Right lung (tissue), 10 donors: ENCODE measurements at places on chromosomes 2 and 18.

DNA sequence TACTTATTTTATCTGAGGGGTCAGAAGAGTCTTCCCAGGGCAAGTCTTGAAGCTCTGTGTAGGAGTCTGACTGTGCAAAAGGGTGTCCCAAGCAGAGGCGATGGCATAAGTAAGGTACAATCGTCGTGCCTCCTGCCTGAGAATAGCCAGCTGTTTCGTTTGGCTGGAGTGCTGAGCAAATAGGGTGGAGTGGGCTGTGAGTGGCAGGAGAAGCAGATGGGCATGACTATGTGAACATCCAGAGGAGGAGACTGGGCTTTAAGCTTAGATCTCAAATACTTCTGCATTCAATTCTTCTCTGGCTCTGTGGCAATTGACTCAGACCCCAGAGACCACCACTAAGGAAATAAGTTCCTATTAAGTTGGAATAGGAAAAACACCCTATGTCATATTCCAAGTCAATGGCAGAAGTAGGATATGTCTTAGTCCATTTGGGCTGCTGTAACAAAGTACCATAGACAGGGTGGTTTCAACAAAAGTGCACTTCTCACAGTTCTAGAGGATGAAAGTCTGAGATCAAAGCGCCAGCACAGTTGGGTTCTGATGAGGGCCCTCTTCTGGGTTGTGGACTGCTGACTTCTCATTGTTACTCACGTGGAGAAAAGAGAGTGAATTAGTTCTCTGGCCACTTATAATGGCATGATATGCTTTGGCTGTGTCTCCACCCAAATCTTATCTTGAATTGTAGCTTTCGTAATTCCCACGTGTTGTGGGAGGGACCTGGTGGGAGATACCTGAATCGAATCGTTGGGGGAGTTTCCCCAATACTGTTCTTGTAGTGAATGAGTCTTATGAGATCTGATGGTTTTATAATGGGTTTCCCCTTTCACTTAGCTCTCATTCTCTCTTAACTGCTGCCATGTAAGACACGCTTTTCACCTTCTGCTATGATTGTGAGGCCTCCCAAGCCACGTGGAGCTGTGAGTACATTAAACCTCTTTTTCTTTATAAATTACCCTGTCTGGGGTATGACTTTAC is 120.2 kb downstream of the LPIN1 start:
- DNase-seq = no peak

- DNase-seq = no peak
Observed at GRCh38 chr2:192126426-192126825, 68.3 kb downstream of the TMEFF2 start.

DNA sequence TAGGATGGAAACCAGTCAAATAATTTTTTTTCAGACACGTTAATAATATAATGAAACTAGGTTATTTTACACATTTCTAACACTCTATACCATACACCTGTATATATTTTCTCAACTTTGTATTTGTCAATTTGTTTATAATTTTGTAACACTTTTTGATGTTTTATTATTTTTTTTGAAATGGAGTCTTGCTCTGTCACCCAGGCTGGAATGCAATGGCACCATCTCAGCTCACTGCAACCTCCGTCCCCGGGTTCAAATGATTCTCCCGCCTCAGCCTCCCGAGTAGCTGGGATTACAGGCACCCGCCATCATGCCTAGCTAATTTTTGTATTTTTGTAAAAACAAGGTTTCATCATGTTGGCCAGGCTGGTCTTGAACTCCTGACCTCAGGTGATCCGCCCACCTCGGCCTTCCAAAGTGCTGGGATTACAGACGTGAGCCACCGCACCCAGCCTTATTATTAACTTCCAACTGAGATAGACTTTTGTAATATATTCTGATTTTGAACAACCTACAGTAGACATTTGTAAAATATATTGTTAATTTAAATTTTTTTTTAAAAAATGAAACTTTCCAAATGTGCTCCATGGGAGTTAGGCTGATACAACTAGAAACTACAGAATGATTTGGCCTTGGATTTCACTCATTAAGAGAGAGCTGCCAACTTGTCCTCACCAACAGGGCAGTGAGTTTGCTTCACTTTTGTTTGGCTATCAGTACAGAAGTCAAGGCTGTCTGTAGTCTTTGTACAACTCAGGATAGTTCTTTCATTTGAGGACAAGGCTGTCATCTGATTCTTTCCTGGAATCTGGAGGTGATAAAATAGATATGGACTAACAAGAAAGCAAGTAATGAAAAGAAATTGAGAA is 33.9 kb upstream of the COBLL1 start:
- no peak for DNase-seq

DNA sequence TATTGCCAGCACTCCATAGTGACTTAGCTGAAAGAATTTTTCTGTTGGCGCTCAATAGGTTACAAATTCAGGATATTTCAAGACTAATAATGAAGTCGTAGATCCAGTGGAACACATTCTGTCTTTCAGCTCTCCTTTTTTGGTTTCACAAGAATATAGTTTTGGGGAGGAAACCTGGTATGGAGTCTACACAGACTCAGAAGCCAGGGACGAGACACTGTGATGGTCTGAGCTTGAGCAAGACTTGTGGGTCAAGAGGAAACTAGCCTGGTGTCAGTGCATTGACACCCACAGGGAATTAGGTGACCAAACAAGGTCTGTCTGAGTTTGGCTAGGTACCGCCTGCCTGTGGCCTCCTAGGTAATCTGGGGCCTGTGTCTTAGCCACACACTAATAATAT is 26.9 kb downstream of the ARL4C start:
- no peak for DNase-seq

DNA sequence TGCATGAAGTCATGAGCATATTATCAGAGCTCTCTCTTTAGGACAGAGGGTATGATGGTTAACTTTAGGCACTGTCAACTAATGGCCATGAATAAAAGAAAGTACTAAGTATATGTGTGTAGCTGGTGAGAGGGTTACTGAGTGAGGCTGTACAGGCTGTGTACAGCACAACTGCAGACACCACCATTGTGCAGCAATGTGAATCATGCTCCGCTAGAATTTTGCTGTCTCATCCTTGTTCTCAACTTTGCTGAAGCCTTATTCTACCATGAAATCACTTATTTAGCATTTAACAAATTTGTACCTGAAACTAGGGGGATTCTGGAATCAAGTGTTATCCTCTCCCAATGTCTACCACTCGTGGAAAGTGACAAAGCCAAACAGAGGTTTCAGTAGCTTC is 414.9 kb downstream of the PLCL1 start:
- no peak for DNase-seq

- no peak for DNase-seq
Observed at GRCh38 chr18:36308711-36309435, 11.4 kb downstream of the FHOD3 start.

- no peak for DNase-seq
Observed at GRCh38 chr2:33958591-33958990, 359.5 kb upstream of the FAM98A start.

DNA sequence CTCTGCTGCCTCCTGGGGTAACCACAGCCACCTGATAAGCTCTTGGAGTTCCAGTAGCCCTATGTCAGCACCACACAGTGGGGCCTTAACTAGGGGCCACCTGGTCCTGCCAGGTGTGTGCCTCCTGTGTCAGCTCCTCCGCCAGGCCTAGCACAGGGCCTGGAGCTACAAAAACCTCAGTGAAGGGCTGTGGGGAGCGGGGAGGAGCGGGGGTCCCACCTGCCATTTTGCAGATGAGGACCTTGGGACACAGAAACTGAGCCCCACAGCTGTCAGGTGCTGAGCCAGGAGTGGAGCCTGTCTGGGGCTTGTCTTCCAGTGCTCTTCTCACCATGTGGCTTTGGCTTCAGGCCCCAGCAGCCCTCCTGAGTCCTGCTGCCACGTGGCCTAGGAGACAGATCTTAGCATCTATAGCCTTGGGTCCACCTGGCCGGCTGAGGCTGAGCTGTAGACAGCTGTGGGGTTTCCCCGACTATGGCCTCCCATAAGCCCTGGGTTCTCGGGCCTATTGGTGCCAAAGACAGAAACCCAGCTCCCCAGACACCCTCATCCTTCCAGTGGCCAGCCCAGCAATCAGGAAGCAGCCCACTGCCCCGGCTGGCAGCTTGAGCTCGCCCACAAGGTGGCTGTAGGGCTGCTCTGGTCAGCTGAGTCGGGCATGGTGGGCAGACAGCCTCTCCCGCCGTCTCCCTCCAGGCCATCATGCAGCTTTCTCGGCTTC is 104.5 kb upstream of the MCFD2 start:
- DNase-seq = no peak

GRCh38 chr2:105749583-105750400 is 5.1 kb downstream of the NCK2 start:
- DNase-seq = no peak

GRCh38 chr18:34929336-34929780 is 111.9 kb upstream of the MAPRE2 start:
- no peak for DNase-seq

- no peak for DNase-seq
Observed at GRCh38 chr2:170282851-170283250, 104.9 kb downstream of the MYO3B start.

- no peak for DNase-seq
Observed at GRCh38 chr2:64667535-64667934, 13.8 kb upstream of the SERTAD2 start.

DNA sequence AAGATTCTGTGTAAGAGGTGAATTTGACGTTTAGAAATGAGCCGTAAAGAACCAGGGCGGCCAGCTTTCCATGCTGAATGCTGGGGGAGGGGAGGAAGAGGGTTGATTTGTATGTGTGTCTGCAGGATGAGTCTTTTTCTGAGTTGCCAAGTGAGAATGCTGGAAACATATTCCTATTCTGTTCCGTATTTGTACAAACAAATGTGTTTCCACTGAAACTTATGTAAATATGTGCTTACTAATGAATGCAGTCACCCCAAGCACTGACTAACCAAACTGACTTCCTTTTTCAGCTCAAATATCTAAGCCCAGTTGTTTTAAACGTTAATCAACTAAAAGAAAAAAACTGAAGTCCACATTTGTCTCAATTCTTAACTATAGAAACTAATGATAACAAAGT is 74.9 kb upstream of the APCDD1 start:
- DNase-seq = no peak

DNA sequence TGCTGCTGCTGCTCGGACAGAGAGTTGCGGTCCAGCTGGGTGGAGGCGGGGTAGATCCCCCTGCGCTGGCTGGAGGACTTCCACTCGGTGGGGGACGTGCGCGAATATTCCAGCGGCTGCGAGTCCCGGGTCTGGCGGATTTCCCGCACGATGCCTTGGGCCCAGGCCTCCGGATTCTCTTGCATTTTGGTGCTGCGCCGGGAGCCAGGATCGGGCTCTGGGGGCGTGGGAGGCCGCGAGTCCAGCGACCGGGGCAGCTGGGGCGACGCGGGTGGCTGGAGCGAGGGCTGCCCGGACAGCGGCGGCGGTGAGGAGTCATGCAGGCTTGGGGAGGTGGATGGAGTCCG is 4.8 kb downstream of the NT5C1B start:
- no peak for DNase-seq

GRCh38 chr2:69436596-69436937 is 668 bp downstream of the NFU1 start:
- no peak for DNase-seq

GRCh38 chr2:174729797-174730697 is 34.2 kb downstream of the CHRNA1 start:
- peak; percentile 9 for DNase-seq

- no peak for DNase-seq
Observed at GRCh38 chr2:33321236-33321771, 155.1 kb upstream of the RASGRP3 start.
